ENCODE measurements at places on chromosomes 5 and 9. TPM values are rescaled to one million over a fixed set of nuclear protein-coding genes. Genes with fewer than 3 reads are reported as not detected.

- H3K27me3 ChIP-seq = no peaks in the 10 kb centered on the region
- no peak overlapping the region for H3K4me3 ChIP-seq
- no peaks in the 10 kb centered on the region for H3K36me3 ChIP-seq
- H3K27ac ChIP-seq = no peak overlapping the region
Observed at GRCh38 chr5:174589599-174589998, 134.8 kb upstream of the MSX2 start.

GRCh38 chr9:78745331-78745730 is 448.4 kb downstream of the PSAT1 start:
- no peak overlapping the region for H3K27ac ChIP-seq
- no peaks in the 10 kb centered on the region for H3K36me3 ChIP-seq
- DNase-seq = no peak
- no peaks in the 10 kb centered on the region for H3K27me3 ChIP-seq
- H3K4me1 ChIP-seq = no peaks in the 10 kb centered on the region
- no peak overlapping the region for H3K4me3 ChIP-seq

The TPPP gene
- total RNA-seq = 0.17 TPM

DNA sequence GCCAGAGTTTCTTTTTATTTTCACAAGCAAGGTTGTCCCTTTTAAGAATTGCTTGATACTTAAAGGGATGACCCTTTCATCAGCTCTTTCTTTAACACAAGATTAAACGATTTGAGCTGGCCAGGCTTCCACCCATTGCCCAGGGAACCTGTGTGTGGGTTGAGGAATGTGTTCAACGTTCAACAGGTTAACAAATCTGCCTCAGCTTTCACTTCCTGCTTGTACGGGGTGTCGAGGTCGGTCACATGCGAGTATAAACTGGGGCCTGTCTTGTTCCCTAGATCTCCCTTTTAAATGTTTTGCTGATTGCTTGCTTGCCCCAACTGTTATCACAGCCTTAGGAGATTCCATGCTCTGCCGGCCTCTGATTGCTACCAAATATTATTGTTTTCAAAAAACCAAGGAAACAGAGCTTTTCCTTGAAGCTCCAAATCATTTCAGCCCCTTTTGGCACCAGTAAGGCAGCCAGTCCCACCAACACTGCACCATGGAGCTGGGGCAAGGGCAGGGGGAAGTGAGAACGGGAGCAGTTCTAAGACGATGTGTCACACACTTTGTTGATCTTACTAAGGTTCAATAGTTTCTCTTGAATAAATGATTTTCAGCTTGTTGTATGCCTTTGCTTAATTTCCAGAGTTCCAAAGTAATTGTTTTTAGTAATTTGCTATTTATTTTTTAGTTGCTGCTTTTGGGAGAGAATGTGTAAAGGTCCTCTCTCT is 10.7 kb upstream of the CLK4 start:
- H3K4me3 ChIP-seq = no peak overlapping the region
- H3K36me3 ChIP-seq = peaks cover 18% of the 10 kb centered on the region
- H3K27ac ChIP-seq = no peak overlapping the region
- no peaks in the 10 kb centered on the region for H3K27me3 ChIP-seq

DNA sequence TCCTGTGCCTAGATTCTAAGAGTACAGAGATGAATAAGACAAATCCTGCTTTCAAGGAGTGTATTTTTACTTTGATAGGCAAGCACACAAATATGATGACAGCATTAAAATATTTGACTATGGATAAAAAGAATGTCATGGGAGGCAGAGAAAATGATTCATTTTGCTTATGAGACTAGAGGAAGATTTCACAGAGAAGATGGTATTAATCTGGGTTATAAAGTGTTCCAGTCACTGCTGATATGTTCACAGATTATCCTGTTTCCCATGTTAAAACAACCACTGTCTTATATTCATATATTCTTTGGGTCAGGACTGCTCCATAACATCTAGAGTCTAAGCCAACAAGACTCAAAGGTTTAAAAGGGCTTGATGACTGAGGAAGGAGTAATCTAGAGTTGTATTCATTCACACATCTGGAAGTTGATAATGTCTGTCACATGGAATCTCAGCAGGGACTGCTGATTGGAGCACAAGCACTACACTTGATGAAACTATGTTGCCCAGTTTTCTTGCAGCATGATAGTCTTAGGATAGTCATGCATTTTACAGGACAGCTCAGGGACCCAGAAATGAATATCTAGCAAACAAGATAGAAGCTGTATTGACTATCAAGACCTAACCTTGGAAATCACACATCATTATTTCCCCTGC is 79.3 kb downstream of the STARD4 start:
- DNase-seq = no peak
- H3K4me1 ChIP-seq = no peaks in the 10 kb centered on the region
- H3K36me3 ChIP-seq = no peaks in the 10 kb centered on the region
- no peak overlapping the region for H3K4me3 ChIP-seq
- no peak overlapping the region for H3K27ac ChIP-seq
- H3K27me3 ChIP-seq = no peaks in the 10 kb centered on the region

- peaks cover 35% of the 10 kb centered on the region for H3K4me1 ChIP-seq
- no peaks in the 10 kb centered on the region for H3K27me3 ChIP-seq
- peak overlapping the region; percentile 82 for H3K4me3 ChIP-seq
- H3K27ac ChIP-seq = peak overlapping the region; percentile 63
Observed at GRCh38 chr5:142014911-142015584, 2.2 kb upstream of the GNPDA1 start.

The FOXD4L4 gene
- total RNA-seq = 1.2 TPM

The MYO10 gene
- total RNA-seq = 35.7 TPM

- H3K36me3 ChIP-seq = no peaks in the 10 kb centered on the region
- no peak overlapping the region for H3K27ac ChIP-seq
- peak; percentile 42 for DNase-seq
Observed at GRCh38 chr5:78064941-78065472, 229.5 kb downstream of the AP3B1 start.

GRCh38 chr9:91690540-91691249 is 259.3 kb downstream of the ROR2 start:
- peak; percentile 42 for DNase-seq
- H3K27ac ChIP-seq = no peak overlapping the region
- no peak overlapping the region for H3K4me3 ChIP-seq
- no peaks in the 10 kb centered on the region for H3K36me3 ChIP-seq
- H3K27me3 ChIP-seq = no peaks in the 10 kb centered on the region

- no peak overlapping the region for H3K27ac ChIP-seq
- no peak overlapping the region for H3K4me3 ChIP-seq
- no peaks in the 10 kb centered on the region for H3K36me3 ChIP-seq
Observed at GRCh38 chr9:28320616-28321015, 747.3 kb upstream of the C9orf72 start.

The PAM gene
- total RNA-seq = 60.3 TPM

The TEX48 gene
- not detected for total RNA-seq

GRCh38 chr5:57676222-57677098 is 193.8 kb upstream of the ACTBL2 start:
- no peak overlapping the region for H3K27ac ChIP-seq
- H3K27me3 ChIP-seq = no peaks in the 10 kb centered on the region
- DNase-seq = peak; percentile 36
- H3K36me3 ChIP-seq = no peaks in the 10 kb centered on the region

The BNIP1 gene
- 22.1 TPM for total RNA-seq

DNA sequence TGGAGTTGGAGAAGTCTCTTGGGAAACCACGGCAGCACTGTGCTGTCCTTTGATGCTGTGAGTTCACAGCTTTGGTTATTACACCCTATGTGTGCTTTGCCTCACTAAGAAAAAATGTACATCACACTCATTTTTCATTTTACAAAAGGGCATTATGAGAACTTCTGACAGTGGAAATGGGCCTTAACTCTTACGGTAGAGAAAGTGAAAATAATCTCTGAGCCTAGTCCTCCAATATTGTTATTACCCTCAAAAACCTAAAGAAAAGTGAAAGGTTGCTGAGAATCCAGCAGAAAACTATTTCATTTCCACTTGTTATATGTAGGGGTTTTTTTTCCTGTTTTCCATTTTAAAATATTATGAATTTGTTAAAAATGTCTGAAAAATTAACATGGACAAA is 8.2 kb upstream of the OR13D1 start:
- H3K4me1 ChIP-seq = no peaks in the 10 kb centered on the region
- H3K27ac ChIP-seq = peak overlapping the region; percentile 10
- H3K4me3 ChIP-seq = no peak overlapping the region

GRCh38 chr9:72533322-72533721 is 11.9 kb downstream of the TMC1 start:
- peak overlapping the region; percentile 40 for H3K27ac ChIP-seq
- DNase-seq = no peak
- H3K4me3 ChIP-seq = no peak overlapping the region
- H3K36me3 ChIP-seq = no peaks in the 10 kb centered on the region
- no peaks in the 10 kb centered on the region for H3K27me3 ChIP-seq

GRCh38 chr9:81234924-81235610 is 454.3 kb downstream of the TLE1 start:
- H3K36me3 ChIP-seq = no peaks in the 10 kb centered on the region
- H3K4me3 ChIP-seq = no peak overlapping the region
- H3K4me1 ChIP-seq = no peaks in the 10 kb centered on the region
- DNase-seq = no peak

DNA sequence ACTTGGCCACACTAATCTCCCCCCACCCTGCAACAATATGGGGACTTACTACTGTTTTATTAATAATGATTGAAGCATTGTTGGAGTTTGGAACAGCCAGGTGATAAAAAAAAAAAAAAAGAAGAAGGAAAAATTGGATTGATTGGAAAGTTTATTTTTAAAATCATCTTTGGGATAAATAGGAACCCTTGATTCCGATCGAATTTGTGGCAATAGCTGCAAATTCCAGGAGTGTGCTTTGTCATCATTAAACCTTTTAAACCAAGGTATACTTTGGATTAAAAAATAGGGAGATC is 907 bp upstream of the NR2F1 start:
- H3K4me3 ChIP-seq = no peak overlapping the region
- no peaks in the 10 kb centered on the region for H3K27me3 ChIP-seq
- no peak overlapping the region for H3K27ac ChIP-seq
- H3K36me3 ChIP-seq = no peaks in the 10 kb centered on the region
- H3K4me1 ChIP-seq = peaks cover 11% of the 10 kb centered on the region
- DNase-seq = no peak

- peaks cover 44% of the 10 kb centered on the region for H3K36me3 ChIP-seq
- peak overlapping the region; percentile 98 for H3K27ac ChIP-seq
- H3K4me3 ChIP-seq = peak overlapping the region; percentile 100
- DNase-seq = no peak
Observed at GRCh38 chr9:128685636-128686489, 3.2 kb upstream of the SET start.

DNA sequence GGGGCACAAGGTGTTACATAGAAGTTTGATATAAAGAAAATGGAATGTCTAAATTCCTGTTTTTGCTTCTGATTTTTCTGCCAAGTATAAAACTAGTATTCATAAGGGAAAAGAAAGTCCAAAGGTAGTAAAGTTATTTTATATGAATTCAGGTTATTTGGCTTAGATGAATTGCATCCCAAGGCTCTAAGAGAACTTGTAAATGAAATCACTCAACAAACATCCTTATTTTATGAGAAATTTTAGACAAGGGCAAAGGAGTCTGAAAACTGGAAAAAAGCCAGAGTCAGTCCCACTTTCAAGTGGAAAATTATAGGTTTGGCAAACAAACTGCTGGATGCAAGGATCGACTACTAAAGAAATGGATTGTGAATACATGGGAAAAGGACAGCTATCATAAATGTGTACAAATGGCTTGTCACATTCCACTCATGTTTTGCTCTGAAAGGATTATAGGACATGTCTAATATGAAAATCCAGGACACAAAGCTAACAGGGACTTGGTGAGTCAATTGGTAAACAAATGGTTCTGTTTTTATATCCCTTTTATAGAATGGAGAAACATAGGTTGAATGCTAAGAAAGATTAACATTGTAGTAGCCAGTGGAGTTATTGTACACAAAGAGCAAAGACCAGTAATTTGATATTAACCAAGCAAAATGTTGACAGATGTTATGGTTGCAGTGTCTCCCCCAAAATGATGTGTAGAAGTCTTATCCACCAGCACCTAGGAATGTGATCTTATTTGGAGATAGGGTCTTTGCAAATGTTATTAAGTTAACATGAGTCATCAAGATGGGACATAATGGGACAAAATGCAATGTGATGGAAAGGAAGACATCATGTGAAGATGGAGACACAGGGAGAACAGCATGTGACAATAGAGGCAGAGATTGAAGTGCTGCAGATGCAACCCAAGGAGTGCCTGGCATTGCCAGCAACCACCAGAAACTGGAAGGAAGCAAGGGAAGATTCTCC is 495.7 kb downstream of the TLE1 start:
- DNase-seq = no peak
- no peak overlapping the region for H3K27ac ChIP-seq
- H3K4me3 ChIP-seq = no peak overlapping the region
- H3K27me3 ChIP-seq = no peaks in the 10 kb centered on the region
- no peaks in the 10 kb centered on the region for H3K4me1 ChIP-seq
- H3K36me3 ChIP-seq = no peaks in the 10 kb centered on the region

The INSL4 gene
- total RNA-seq = not detected

DNA sequence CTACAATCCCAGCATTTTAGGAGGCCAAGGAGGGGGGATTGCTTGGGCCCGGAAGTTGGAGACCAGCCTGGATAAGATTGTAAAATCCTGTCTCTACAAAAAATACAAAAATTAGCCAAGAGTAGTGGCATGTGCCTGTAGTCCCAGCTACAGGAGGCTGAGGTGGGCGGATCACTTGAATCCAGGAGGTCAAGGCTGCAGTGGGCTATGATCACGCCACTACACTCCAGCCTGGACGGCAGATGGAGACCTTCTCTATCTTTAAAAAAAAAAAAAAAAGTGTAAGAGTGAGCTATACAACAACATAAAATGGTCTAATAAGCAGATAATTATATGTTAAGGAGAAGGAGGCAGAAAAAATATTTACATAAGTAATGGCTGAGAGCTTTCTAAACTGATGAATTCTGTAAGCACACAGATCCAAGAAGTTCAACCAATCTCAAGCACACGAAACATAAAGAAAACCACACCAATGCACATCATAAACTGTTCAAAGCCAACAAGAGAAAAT is 23.0 kb downstream of the CDC14B start:
- DNase-seq = no peak
- no peaks in the 10 kb centered on the region for H3K4me1 ChIP-seq
- H3K27me3 ChIP-seq = no peaks in the 10 kb centered on the region
- H3K27ac ChIP-seq = no peak overlapping the region
- H3K4me3 ChIP-seq = no peak overlapping the region

The RANBP17 gene
- total RNA-seq = 25.8 TPM

DNA sequence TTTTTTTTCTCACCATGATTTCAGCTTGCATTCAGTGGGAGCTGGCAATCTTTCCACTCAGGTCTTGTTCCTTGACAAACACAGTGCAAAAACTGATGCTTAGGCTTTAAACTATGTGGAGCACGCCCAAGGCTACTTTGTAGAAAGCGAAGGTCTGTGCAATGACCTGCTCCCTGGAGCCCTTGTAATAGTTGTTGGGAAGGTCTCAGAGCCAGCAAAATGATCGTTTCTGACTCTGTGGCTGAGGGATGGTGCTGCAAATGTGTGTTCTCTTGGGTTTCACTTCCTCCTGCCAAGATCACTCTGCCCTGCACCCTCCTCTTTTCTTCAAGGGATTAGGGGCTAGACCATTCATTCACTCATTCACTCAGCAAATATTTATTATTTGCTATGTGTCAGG is 249.7 kb upstream of the MAP3K1 start:
- no peaks in the 10 kb centered on the region for H3K27me3 ChIP-seq
- H3K4me3 ChIP-seq = no peak overlapping the region
- no peak for DNase-seq
- no peaks in the 10 kb centered on the region for H3K36me3 ChIP-seq
- peaks cover 7% of the 10 kb centered on the region for H3K4me1 ChIP-seq

All from MCF 10A (cell line).